Amniotic epithelial cell (primary cell): ENCODE measurements at places on chromosomes 7 and 10.
A peak's percentile ranks its signal among the peaks of the same experiment; 100 is the strongest.

DNA sequence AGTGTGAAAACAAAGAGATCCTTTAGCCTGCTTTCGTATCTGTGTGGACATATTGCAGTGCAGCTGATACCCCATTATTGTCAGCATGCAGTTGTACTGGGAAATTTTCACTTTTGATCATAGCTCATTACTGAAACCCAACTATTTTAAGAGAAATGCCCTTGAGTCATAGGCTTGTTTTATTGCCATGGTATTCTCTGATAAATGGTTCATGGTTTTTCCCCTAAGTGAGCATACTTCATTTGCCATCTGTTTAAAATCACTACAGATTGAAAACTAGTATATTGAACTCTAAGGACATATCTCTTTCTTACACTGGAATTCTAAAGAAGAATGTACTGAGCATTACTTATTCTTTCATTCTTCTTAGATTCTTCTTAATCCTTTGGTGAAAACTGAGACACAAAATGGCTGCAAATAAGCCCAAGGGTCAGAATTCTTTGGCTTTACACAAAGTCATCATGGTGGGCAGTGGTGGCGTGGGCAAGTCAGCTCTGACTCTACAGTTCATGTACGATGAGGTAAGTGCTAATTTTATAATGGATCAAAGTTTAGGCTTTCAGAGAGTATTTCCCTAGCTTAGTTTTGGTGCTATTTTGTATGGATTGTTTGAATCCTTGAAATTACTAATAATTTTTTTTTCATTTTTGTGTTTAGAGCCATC is 63.0 kb downstream of the RALA start:
- peak; percentile 46 for DNase-seq

DNA sequence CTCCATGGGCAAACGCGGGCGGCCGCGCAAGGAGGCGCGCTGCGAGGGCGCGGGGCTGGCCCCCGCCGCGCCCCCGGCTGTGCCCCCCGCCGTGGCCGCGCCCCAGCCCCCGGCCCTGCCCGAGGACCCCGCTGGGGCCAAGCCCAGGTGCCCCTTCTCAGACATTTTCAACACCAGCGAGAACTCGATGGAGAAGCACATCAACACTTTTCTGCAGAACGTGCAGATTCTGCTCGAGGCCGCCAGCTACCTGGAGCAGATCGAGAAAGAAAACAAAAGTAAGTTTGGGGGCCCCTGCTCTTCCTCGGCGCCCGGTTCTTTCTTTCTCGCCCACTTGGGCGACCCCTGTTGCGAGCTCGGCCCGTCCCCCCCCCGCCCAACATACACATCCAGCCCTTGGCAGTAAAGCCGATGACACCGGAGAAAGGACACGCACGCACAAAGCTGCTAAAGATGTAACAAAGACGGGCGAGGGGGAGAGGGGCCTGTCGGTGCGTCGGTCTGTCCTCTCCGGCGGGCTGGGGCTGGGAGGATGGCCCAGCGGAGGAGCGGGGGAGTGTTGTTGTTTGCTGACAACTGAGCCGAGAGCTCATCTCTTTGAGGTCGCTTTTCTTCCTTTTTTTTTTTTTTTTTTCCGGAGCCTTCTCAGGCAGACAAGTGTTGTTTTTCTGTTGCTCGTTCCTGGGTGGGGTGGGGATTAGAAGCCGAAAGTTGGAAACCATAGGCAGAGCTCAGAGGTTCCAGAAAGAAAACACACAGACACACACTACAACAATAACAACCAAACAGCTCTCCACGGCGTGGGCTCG is 604 bp downstream of the MXI1 start:
- DNase-seq = peak; percentile 25

DNA sequence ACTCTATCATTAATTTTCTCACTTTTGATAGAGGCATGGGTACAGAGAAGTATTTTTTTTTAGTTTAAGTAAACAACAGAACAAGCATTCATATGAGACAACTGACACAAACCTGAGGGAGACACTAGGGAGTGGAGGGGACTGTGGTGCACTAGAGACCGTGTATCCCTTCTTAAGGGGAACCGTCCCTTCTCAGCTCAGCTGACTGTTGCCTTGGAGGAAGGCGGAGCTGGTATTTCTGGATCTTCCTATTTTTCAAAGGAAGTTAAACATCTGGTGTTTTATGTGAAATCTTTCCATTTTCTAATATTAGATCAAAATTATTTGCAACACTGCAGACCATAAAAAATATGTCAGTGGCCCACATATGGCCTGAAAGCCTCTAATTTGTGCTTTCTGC is 113.6 kb upstream of the MACROH2A2 start:
- no peak for DNase-seq

DNA sequence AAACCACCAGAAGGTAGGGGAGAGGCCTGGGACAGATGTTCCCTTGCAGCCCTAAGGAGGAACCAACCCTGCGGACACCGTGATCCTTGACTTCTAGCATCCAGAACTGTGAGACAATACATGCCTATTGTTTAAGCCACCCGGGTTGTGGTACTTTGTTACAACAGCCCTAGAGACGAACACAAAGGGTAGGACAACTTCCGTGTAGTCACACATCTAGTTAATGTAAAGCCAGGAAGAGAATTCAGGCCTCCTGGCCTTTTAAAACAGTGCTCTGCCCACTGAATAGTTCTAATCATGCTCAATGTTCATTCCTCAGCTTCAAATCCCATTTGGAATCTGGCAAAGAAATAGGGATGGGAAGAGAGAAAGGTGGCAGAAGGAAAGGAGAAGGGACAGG is 240.2 kb upstream of the KMT2E start:
- DNase-seq = no peak

GRCh38 chr7:8418629-8419245 is 14.7 kb upstream of the NXPH1 start:
- peak; percentile 53 for DNase-seq

GRCh38 chr10:122139627-122140170 is 131.4 kb upstream of the BTBD16 start:
- DNase-seq = no peak

DNA sequence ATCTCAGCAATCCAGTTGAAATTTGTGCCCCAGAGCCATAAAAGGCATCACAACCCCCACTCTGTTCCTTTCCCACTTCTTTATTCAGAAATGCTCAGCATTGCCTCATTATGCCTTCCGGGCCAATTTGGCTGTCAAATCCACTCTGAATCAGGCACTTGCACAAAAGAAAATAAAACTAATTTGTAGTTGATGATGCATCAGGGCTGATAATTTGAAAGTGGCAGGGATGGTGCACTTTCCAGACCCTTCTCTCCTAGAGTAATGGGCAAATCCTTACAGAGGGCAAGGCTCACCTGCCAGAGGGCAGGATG is 147.9 kb upstream of the PDE1C start:
- no peak for DNase-seq

DNA sequence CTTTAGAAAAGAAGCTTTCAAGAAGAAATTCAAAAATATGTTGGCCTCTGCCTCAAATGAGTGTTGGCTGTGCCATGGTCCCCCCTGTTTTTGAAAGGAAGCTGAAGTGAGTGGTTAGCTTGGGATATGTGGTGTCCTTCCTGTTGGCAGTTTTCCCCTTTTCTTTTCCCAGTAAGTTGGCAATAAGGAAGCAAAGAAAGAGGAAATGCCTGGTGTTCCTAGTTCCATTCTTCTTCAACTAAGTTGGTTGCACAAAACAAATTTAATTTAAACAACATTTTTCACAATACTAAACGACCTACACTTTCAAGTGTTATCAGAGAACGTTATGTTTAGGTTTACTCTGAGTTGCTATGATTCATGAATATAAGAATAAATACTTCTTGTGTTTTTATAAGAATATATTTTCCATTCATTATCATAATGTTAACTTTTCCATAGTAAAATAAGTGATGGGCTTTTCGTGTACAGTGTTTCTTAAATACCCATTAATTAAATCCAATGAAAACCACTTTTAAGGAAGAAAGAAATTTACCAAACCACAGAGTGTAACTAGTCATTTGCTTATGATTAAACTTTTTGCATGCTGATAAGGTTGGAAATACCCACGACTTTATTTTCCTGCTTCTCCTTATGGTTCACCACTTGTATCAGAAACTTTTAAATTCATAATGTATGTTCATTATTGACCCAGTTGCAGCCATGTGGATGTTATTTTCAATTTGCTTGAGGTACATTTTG is 7.7 kb downstream of the HDAC9 start:
- DNase-seq = peak; percentile 44

DNA sequence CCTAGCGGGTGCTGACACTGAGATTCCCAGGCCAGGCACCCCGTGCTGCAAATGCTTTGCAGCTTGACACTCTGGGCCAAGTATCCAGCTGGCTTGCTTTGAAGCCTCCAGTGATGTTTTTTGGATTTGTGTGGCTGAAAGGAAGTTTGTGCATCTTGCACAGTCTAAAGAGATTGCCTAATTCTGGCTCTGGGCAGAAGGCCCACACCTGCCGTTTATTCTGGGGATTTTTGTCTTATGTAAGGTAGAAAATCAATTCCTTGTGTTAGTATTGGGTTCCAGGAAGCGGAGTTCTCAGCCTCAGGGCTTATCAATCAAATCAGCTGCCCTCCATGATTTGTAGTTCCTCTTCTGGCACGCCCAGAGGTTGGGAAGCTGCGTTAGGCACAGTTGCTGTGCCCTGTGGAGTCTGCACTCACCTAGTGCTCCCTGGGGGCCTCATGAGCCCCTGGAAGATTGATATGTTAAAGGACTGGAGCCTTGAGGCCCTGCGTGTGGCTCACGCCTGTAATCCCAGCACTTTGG is 8.4 kb upstream of the PURB start:
- DNase-seq = no peak

DNA sequence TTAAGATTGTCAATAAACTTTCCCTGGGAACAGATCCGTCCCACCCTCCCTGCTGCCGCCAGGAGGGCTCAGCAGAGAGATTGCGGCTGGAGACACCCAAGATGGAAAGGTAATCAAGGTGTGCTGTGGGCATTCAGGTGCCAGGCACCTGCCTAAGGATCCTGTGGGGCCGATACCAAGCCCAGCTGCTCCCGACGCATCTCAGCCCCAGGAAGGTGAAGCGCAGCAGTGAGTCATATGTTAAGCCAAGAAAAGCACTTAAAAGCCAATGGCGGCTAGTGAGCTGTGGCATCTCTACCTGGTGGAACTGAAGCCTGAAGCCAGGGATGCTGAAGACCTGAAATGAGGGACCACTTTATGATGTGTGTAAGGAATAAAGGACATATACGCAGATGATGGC is 6.1 kb downstream of the WDR86 start:
- DNase-seq = peak; percentile 48

GRCh38 chr10:6593241-6593671 is 13.2 kb upstream of the PRKCQ start:
- no peak for DNase-seq

DNA sequence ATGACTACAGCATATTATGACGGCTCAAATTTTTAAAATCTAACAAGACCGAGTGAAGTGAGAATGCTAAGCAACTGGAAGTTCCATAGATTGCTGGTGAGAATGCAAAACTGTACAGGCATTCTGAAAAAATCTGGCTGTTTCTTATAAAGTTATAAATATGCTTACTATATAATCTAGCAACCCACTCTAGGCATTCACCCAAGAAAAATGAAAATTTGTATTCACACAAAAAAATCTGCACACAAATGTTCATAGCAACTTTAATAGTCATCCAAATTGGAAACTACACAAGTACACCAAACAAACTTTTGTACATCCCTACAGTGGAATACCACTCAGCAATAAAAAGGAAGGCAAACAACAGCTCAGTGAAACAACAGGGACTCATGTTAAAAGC is 39.9 kb upstream of the STARD3NL start:
- no peak for DNase-seq

GRCh38 chr7:87552351-87552900 is 48.3 kb downstream of the ABCB1 start:
- DNase-seq = no peak

- DNase-seq = no peak
These were observed 25.7 kb downstream of the NEUROD6 start for GRCh38 chr7:31314781-31315180.

- no peak for DNase-seq
These were observed 247 bp downstream of the PARD3 start for GRCh38 chr10:34814913-34815184.

DNA sequence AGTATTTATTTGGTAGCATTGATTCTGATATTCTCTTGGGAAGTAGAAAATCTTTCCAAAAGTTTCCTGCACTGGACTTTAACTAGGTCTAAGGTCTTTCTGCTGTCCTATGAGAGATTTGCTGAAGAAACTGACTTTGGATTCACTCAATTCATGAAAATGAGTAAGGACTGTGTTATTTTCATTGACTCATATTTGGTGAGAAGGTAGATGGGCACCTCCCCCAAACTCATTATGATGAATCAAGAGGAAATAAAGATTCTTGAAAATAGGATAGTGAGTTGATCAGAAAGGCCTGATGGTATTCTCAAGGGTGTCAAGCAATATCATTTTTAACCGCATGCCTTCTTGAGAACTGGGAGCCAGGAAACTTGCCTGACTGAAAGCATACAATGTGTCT is 110.3 kb downstream of the RNF133 start:
- peak; percentile 5 for DNase-seq

- no peak for DNase-seq
These were observed 385.8 kb upstream of the C7orf33 start for GRCh38 chr7:148204639-148205304.

DNA sequence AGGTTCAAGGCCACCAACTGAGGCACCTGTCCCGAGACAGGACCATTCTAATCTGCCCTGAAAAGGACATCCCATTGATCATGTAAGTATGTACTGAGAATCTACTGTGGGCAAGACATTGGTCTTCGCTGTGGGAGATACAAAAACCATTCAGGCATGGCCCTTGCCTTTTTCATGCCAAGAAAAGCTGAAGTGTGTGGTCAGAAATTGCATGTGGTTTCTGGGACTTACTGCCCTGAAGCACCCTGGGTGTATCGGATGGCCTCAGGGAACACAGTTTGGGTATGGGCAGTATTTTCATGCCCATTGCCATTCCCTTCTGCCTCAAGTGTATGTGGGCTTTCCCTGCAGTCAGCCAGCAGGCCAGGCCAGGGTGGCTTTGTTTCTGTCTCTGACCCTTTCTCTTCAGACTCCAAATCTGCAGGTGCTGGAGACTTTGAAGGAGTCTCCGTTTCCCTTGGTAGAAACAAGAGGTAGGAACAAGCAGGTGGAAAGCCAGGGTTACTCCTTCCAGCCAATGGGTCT is 285.7 kb downstream of the ZEB1 start:
- DNase-seq = no peak

- no peak for DNase-seq
These were observed 94.1 kb downstream of the SORCS3 start for GRCh38 chr10:104735036-104735756.

DNA sequence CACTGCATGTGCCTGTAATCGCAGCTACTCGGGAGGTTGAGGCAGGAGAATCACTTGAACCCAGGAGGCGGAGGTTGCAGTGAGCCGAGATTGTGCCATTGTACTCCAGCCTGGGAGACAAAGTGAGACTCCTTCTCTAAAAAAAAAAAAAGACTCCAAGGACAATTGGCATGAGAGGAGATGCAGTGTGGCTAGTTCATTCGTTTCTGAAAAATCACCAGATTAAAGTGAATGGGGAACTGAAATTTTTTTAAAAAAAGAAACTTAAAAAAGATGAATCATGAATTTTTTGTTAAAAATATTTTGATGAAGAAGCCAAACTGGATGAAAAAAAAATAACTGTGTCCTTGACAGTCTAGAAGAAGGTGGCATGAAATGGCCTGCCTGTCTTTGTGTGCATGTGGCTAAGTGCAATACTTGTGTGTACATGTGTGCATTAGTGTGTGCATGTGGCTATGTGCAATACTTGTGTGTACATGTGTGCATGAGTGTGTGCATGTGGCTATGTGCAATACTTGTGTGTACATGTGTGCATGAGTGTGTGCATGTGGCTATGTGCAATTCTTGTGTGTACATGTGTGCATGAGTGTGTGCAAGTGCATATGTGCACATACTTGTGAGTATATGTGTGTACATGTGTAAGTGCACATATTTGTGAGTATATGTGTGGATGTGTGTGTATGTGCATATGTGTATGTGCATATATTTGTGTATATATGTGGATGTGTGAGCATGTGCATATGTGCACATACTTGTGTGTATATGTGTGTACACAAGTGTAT is 391.7 kb upstream of the KLF6 start:
- DNase-seq = no peak
